ENCODE measurements at places on chromosomes 16 and 17.

- peak; percentile 17 for DNase-seq
Observed at GRCh38 chr17:12545877-12546513, 119.7 kb upstream of the MYOCD start.

DNA sequence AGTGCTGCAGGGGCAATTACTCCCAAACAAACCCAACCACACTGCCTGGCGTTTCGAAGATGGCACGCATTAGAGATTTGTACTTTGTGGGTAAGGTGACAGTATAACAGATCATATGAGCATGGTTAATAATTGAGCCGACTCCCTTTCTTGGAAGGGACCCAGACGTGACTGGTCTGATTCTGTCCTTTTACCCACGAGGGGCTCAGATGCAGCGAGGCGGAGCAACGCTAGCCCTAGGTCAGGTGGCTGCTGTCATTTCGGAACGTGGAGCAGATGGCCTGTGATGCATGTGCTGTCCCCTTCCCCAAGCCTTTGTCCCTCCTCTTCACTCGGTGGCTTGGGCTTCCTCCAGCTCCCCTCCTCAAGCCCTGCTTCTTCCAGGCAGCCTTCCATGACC lies 84.2 kb downstream of the SNX29 start:
- DNase-seq, result no peak

DNA sequence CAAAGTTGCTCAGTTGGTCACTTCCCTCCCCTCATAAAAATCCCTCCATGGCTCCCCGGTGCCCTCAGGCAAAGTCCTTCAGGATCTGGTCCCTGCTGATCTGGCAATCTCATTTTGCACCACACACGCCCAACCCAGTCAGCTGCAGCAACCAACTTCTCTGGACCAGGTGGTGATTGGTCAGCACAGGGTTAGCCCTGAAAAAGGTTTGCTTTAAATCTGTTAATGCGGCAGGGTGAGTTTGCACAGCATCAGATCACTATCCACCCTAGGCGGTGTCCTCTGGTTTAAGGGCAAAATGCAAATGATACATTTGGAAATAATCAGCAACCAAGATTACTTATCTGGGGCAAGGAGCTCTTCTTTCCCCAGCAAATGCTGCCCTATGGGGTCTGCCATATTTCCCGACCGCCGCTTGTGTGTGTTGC lies 42.9 kb upstream of the TNRC6C start:
- no peak for DNase-seq

DNA sequence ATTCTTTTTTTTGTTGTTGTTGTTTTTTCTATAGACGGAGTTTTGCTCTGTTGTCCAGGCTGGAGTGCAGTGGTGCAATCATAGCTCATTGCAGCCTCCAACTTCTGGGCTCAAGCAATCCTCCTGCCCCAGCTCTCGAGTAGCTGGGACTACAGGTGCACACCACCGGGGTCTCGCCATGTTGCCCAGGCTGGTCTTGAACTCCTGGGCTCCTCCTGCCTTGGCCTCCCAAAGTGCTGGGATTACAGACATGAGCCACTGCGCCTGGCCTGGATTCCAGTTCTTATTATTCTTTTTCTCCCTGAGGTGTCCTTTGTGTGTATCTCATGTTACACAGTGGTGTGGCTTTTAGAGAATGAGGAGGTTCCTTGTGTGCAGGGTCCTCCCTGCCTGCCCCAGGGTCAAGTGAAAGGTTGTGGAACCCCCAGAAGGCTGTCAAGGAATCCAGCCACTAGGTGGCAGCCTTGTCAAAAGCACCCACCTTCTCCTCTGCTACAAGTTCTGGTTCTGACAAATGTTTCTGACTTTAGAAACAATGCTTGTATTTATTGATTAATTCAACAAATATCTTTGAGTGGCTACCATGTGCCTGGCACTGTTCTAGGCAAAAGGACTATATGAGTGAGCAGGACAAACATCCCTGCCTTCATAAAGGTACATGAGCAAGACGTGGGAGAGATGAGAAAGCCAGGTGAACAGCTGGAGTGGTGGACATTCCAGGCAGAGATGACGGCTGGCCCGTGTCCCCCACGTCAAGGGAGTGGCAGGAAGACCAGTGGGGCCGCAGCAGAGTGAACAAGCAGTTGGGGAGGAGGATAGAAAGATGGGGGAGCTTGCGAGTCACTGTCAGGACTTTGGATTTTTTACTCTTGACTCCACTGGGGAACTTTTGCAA lies 112.4 kb downstream of the SPECC1 start:
- peak; percentile 84 for DNase-seq

GRCh38 chr16:6852643-6853225 lies 479.9 kb upstream of the RBFOX1 start:
- DNase-seq, result no peak

- DNase-seq, result no peak
Observed at GRCh38 chr16:57977418-57978069, 6.6 kb upstream of the CNGB1 start.

DNA sequence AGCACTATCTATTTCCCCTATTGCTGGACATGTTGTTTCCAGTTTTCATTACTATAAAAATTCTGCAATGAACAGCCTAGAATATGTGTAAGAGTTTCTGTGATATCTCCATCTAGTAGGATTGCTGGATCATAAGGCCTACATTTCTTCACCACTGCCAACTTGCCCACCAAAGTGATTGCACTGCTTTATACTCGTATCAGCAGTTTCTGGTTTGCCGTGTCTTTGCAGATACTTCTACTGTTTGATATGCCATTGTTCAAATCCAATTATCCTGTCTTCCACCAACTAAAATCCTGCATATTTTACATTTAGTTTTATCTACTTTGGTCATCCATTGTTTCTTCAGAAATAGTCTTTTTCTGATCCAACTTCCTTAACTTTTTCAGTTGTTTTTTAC lies 21.1 kb downstream of the CEP95 start:
- DNase-seq, result no peak

DNA sequence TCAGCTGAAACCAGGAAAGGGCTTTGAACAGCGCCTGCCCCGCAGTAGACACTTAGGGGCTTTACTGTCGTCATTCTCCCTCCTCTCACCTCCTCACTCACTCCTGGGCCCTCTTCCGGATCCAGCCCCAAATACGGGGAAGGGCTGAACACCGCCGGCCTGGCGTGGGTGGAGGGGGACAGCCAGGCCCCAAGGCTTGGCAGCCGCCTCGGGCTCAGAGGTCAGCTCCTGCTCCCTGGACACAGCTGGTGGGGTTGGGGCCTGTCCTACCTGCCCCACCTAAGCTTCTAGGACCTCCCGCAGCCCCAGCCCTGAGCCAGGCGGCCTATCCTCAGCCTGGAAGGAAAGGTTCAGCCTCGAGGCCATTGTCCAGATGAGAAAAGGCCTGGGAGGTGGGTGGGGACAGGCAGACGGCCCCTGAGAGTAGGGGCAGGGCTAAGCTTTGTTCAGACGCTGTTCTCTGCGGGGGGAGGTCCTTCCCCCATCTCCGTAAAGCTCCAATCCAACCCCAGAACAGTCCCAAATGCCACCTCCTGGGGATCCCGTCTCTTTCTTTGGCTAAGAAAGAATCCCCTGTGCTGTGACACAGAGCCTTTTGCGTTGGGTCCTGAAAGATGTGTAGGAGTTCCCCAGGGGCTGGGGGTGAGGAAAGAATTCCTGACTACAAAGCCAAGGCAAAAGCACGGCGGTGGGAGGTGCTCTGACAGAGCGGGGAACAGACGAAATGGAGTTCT lies 881 bp upstream of the LLGL1 start:
- DNase-seq, result no peak

GRCh38 chr17:41870627-41871026 lies 5.4 kb upstream of the KLHL11 start:
- DNase-seq, result no peak

DNA sequence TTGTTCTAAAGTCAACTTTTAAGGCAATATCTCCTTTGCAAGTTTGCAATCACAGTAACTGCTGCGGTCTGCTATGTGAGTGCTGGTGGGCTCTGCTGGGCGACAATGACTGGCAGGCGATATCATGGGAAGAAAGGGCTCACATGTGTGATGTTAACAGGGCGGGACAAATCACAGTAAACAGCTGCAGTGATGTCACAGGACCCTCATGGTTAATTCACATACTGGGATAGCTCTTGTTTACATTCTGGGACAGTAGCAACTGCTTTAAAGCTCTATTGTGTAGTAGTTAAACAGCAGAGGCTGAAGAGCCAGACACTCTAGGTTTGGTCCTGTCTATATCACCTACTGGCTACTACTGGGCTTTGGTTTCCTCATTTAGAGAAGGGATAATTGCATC lies 257.2 kb upstream of the ASIC2 start:
- no peak for DNase-seq

GRCh38 chr17:7293159-7293558 lies 1.3 kb downstream of the YBX2 start:
- no peak for DNase-seq

GRCh38 chr16:55179852-55180585 lies 144.0 kb upstream of the IRX6 start:
- no peak for DNase-seq

DNA sequence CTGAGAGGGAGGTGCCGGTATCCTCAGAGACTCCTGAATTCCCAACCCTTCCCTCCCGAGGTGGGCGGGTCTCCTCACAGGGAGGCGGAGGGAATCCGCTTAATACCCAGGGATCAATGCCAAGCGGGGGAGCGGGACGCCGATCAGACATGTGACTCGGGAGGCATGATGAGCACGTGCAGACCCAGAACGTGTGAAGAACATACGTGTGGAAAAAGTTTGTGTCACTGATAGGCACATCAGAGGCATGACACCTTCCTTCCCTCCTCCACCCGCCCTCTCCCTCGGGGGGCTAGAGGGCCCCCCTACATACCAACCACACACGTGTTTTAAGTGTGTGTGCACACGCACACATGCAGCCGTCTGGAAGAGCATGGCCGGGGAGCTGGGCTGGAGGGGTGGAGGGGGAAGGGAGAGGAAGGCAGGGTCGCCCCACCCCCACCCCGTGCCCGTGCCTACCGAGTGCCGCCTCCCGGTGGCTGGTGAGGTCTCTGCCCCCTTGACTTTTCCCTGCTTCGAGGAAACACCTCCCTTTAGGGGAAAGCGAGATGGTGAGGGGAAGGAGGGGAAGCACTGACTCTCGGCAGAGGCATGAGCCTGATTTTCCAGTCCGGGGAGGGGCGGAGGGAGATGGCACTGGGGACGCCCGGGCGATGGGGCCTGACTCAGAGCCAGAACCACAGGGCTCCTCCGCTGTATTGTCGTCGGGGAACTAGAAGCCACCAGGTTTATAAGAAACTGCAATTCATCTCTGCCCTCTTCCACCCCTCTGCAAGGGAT lies 12.1 kb upstream of the TBX21 start:
- no peak for DNase-seq

GRCh38 chr16:106623-107324 lies 28.7 kb downstream of the MPG start:
- DNase-seq, result peak; percentile 76

DNA sequence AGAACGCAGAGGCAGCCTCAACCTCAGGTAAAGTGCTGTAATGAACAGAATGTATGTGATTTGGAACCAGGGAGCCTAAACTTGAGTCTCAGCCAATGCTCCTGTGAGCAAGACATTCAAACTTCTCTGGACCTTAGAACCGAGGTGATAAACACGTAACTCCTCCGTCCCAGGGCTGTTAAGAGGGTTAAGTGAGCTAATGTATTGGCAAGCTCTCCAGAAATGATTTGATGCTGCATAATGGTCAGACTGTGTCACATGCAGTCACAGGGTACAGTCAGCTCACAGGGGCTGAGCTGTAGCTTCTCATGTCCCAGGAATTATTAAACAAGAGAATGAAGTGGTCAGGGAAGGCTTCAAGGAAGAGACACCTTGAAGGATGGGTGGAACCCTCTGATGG lies 10.0 kb upstream of the SLC4A1 start:
- no peak for DNase-seq

- no peak for DNase-seq
Observed at GRCh38 chr17:10737736-10738135, 7.9 kb upstream of the TMEM220 start.

GRCh38 chr17:29168079-29168758 lies 12.0 kb downstream of the MYO18A start:
- DNase-seq, result no peak

- no peak for DNase-seq
Observed at GRCh38 chr17:58308173-58308984, 20.2 kb downstream of the TSPOAP1 start.

Measured in putamen (tissue), 1 donor.